Regular cardiac myocyte (primary cell): ENCODE measurements at places on chromosomes 5 and 9. TPM values are rescaled to one million over a fixed set of nuclear protein-coding genes. Genes with fewer than 3 reads are reported as not detected.

TEX48 gene
- total RNA-seq, result not detected in 2 replicates

WDR38 gene
- not detected in 2 replicates for total RNA-seq

MAPK9 gene
- total RNA-seq, result 22.0 and 40.1 TPM in 2 replicates

NR6A1 gene
- 0.19 and 0.56 TPM in 2 replicates for total RNA-seq

SHB gene
- 29.9 and 47.9 TPM in 2 replicates for total RNA-seq

GDF9 gene
- 0.28 and 0.38 TPM in 2 replicates for total RNA-seq

SH3RF2 gene
- total RNA-seq, result 1.5 and 9.6 TPM in 2 replicates

NR5A1 gene
- total RNA-seq, result under 0.01 TPM in 1 of 2 replicates, not detected in the other

SFXN1 gene
- 122 and 296 TPM in 2 replicates for total RNA-seq

DDX4 gene
- total RNA-seq, result 0.28 TPM in 1 of 2 replicates, not detected in the other

SPINK13 gene
- total RNA-seq, result not detected in 2 replicates

ZNF879 gene
- 4.8 and 5.6 TPM in 2 replicates for total RNA-seq

PRDM9 gene
- not detected in 2 replicates for total RNA-seq

TTLL11 gene
- total RNA-seq, result 3.4 and 5.2 TPM in 2 replicates

ACTL7B gene
- under 0.01 TPM in 1 of 2 replicates, not detected in the other for total RNA-seq

DCAF10 gene
- 17.6 and 22.8 TPM in 2 replicates for total RNA-seq

NAIP gene
- 0.96 and 2.0 TPM in 2 replicates for total RNA-seq

CCDC180 gene
- 0.38 and 2.8 TPM in 2 replicates for total RNA-seq

PIP5KL1 gene
- total RNA-seq, result 0.77 and 2.0 TPM in 2 replicates

FABP6 gene
- total RNA-seq, result 0.19 TPM in 1 of 2 replicates, not detected in the other

ASTN2 gene
- 8.2 and 10.4 TPM in 2 replicates for total RNA-seq

C9orf78 gene
- 40.6 and 64.4 TPM in 2 replicates for total RNA-seq

SHISAL2B gene
- not detected in 2 replicates for total RNA-seq

BTNL3 gene
- total RNA-seq, result not detected in 2 replicates

IZUMO3 gene
- not detected in 2 replicates for total RNA-seq
